NCI-H2029 (cell line): ENCODE measurements at places on chromosomes 12 and 14.
A peak's percentile ranks its signal among the peaks of the same experiment; 100 is the strongest.

GRCh38 chr14:24954700-24955037 lies 95.3 kb downstream of the STXBP6 start:
- no peak for DNase-seq

GRCh38 chr12:25502118-25502517 lies 51.0 kb downstream of the LMNTD1 start:
- no peak for DNase-seq

- no peak for DNase-seq
These were observed 1297.7 kb downstream of the AACS start for GRCh38 chr12:126362964-126363363.

DNA sequence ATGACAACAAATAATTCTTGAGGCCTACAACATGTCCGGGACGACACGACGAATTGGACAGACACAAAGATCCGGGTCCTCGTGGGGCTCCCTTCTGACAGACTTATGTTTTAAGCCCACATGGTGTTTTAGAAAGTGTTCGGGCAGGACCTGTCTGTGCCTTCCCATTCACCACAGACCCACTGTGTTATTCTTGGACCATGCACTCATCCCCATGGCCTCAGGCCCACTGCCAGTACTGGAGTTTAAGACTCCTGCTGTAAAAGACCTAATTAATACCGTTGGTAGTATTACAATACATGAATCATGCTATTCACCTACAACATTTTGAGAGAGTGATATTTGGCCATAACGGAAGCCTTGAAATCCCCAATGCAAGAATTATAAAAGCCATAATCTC lies 20.0 kb downstream of the SLC15A4 start:
- no peak for DNase-seq

GRCh38 chr12:15208140-15208539 lies 13.1 kb downstream of the RERG start:
- DNase-seq = no peak

DNA sequence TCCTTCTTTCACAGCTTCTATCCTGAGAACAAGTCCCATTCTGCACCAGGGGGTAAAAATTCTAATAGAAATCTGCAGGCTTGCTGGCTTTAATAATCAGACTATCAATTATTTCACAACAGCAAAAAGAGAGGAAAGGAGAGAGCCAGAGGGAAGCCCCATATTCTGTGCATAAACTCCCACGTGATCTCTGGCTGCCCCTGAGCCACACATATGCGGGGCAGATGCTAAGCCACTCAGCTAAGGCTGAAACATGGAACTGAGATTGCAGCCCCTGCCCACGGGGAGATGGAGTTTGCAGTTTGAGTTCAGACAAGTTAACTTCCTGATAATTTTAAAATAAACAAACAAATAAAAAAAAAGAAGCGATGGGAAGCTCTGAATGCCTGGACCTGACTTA lies 254.4 kb upstream of the CCDC196 start:
- DNase-seq = no peak

DNA sequence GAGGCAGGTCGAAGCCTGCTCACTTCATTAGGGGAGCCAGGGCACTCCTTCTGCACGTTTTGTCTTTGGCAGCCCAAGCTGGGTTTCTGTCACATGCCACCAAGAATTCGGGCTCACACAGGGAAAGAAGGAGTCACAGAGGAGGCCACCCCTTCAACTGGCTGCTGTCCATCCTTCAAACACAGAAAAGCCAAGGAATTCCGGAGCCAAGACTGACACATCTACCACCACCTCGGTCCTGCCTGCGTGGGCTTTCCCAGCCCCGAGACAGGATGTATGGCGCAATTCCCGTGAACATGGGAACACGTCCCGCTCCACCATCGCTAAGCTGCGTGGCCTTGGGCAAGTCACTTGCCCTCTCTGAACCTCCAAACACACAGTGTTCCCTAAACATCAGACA lies 70.4 kb downstream of the NCOR2 start:
- no peak for DNase-seq

DNA sequence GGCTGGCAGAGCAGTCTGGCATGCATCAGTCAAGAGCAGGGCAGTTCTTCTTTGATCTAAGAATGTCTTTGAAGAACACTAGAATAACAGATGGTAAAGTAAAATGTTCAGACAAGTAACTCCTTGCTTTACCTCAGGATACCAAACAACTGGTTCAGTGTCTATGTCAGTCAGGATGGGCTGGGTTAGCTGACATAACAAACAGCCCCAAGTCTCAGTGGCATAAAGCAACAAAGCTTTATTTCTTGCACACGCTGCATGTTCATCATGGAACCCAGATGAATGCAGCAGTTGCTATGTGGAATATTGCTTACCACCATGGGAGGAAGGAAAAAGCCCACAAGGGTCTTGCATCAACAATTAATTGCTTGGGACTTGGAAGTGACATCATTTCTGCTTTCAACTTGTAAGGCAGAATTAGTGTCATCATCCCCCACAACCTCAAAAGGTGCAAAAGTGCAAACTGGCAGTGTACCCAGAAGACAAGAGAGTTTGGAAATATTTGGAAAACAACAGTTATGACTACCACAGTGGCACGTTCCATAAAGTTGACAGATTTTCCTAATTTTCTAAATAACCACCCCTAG lies 21.2 kb downstream of the GPRC5D start:
- no peak for DNase-seq

DNA sequence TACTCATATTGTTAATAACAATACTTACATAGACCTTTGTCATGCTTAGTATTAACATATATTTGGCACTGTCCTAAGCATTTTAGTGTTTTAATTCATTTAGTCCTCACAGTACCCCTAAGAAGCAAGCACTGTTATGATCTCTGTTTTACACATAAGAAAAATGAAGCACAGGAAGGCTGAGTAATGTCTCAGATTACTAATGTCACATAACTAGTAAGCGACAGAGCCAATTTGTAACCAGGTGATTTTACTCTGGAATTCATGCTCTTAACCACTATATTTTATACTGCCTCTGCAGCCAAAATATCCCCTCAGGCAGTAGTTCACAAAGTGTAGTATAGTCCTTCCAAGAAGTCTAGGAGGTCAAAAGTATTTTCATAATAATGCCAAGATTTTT lies 20.3 kb downstream of the TMEM253 start:
- no peak for DNase-seq

DNA sequence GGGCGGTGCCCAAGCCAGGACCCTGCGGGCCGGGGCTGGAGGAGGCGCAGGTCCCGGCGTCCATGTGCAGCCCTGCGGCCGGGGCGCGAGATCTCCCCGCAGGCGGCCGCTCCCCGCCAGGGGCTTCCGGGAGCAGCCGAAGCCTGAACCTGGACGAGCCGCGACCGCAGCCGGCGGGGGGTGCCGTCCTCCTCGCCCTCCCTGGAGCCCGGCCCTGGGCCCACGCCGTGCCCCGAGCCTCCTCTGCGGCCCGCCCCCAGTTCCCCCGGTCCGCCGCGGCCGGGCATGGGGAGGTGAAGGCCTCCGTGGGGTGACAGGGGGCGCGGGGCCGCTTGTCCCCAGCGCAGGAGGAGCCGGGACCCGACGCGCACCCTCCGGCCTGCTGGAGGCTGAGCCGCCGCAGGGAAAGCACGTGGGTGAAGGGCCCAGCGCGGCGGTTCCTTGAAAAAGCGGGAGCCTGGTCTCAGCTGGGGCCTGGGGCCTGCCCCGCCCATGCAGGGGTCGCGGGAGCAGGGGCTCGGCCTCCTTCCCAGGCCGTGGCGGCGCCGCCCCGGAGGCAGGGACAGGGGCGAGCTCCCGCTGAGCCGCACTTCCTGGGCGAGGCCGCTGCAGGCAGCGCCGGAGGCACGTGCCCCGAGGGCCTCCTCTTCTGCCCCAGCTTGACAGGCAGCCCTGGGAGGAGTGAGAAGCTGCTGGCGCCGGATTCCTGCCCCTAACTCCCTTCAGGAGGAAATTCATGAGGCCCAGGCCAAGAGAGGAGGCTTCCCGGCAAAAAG lies 55.6 kb upstream of the PPP2R5C start:
- peak; percentile 2 for DNase-seq

DNA sequence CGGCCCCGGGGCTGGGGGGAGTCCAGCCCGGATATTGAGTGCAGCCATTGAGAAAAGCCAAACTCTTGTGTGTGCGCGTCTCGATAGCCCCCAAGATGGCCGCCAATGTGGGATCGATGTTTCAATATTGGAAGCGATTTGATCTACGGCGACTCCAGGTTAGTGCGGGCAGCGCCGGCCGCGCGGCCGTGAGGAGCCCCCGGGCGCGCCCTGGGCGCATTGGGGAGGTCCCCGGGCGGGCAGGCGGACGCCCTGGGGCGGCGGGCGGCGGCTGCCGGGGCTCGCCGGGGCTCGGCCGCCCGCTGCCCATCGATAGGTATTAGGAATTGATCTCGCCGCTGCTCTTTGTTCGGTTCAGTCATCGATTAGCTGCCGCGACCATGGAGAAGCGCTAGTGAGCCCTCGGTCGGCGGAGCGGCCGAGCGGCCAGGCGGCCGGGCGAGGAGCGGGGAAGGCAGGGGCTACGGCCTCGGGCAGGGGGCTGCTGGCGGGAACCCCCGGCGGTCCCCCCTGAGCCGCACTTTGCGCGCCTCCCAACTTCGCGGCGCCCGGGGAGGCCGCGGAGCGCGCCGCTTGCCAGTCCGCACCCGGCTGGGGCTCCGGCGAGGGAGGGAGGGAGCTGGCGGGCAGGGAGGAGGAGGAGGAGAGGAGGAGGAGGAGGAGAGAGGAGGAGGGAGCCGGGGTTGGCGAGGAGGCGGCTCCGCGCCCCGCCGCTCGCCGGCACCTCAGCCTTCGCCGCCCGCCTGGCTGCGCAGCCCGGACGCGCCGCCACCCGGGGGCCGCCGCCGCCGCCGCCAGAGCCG lies 113.9 kb upstream of the MYL2 start:
- DNase-seq = no peak

- DNase-seq = no peak
These were observed 1455.6 kb upstream of the TMEM132C start for GRCh38 chr12:126811391-126811790.

DNA sequence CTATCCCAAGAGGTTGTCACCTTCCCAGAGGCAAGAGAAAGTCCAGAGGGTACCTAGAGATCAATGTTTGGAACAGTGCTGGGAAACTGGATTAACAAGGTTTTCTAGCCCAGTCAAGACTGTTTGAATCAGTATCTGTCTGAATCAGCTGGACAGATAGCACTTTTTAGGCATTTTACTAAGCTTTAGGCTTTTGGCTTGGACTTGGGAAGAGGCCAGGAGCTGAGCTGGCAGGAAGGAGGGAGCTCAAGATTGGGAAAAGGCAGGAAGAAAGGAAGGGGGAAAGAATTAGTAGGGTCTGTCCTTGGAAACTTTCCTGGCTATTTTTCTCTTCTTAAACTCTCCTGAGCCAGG lies 8.3 kb downstream of the IKZF4 start:
- no peak for DNase-seq

- DNase-seq = no peak
These were observed 37.3 kb downstream of the FBLN5 start for GRCh38 chr14:91910196-91910595.

- DNase-seq = no peak
These were observed 436.7 kb upstream of the FBXO33 start for GRCh38 chr14:39868949-39869348.

- no peak for DNase-seq
These were observed 72.8 kb downstream of the IRF2BPL start for GRCh38 chr14:76955575-76956315.

DNA sequence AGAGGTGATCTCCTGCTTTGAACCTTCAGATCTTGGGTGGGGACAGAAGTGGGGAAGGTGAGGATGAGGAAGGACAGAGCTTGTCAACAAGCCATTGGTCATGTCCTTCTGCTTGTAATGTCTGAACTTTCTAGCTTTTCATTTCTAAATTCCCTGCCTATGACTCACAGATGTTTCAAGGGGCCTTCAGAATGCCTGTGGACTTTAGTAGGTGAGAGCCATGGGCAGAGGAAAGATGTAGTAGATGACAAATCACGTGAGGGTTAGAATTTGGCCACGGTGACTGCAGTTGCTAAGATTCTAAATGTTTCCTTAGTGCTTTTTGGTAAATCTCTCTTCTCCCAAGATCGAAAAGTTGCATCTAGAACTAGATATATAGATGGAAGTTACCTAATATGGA lies 18.7 kb upstream of the CREBL2 start:
- DNase-seq = no peak

DNA sequence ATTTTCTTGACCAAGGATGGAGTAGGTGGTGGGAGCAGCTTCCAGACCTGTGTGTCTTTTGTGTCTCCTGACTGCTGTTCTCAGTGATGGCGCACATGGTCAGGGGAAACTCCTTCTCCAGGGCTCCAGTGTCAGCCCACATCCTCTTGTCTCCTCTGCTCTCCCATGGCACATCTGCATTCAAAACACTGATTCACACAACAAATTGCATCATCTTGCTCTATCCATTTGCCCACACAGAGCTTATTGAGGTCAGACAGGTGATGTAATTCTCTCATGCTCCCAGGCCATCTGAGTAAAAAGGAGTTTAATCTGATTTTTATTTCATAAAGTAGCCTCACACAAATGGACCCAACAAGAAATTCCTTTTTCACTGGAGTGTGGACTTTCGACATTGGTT lies 21.8 kb upstream of the TMEM132C start:
- no peak for DNase-seq

- DNase-seq = peak; percentile 11
These were observed 56.9 kb upstream of the TCL1A start for GRCh38 chr14:95770777-95771176.

- DNase-seq = no peak
These were observed 135.7 kb downstream of the MED13L start for GRCh38 chr12:116141833-116142162.

DNA sequence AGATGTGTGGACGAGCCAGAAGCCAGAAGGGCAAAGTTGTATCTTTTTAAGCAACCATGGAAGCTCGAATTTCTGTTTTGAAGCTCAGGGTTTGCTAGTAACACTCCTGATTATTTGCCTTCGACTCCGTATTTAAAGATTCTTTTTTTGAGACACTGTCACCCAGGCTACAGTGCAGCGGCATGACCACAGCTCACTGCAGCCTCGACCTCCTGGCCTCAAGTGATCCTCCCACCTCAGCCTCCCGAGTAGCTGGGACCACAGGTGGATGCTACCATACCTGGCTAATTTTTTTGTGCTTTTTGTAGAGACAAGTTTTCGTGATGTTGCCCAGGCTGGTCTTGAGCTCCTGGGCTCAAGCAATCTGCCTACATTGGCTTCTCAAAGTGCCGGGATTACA lies 18.7 kb upstream of the OASL start:
- no peak for DNase-seq

GRCh38 chr12:7075939-7076338 lies 15.4 kb downstream of the C1S start:
- no peak for DNase-seq

DNA sequence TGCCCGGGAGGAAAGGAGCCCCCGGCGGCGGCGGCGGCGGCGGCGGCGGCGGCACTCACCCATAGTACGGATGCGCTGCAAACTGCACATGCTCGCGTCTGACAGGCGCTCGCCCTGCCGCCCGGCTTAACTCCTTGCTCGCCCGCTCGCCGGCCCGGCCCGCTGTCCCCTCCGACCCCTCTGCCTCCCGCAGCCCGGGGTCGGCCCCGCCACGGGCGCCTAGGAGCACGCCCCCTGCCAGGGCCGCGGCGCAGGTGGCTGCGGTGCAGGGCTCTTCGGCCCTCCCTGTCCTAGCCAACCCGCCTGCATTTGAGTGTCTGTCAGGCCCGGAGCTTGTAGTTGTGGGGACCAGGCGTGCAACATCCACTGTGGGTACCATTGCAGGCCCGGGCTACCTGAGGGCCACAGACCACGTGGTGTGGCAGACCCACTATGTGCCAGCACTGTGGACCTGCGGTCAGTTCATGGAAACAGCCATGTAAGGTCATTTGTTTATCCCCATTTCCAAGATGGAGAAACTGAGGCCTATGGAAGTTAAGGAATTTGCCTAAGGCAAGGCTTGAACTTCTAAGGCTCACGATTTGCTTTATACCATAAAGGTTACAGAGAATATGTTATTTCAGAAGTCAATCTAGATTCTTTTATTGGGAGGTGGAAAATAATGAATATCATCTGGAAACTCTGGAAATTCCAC lies 17.6 kb upstream of the PLEKHH1 start:
- no peak for DNase-seq

- DNase-seq = no peak
These were observed 113.7 kb downstream of the TRAFD1 start for GRCh38 chr12:112239020-112239419.
